ENCODE measurements at places on chromosomes 6 and 20.
A peak's percentile ranks its signal among the peaks of the same experiment; 100 is the strongest.

- DNase-seq = no peak
Measured at GRCh38 chr6:42745083-42745639, 742 bp downstream of the TBCC start.

- DNase-seq = no peak
Measured at GRCh38 chr20:16363506-16364319, 209.5 kb downstream of the KIF16B start.

DNA sequence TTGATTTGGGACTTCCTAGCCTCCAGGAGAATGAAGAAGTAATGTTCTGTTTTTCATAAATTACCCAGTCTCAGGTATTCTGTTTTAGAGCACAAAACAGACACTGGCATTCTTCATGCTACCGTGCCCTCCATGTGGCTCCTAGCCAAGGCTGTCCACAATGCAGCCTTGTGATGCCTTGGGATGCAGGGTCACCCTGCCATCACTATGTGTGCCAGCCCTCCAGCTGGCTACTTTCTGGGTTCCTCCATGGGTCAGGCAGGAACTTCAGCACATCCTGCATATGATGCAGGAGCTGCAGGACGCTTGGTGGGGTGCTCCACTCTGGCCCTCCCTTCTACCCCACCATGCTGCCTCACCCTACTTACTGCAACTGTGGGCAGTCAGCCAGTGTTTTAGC lies 38.0 kb upstream of the FAM50B start:
- no peak for DNase-seq

DNA sequence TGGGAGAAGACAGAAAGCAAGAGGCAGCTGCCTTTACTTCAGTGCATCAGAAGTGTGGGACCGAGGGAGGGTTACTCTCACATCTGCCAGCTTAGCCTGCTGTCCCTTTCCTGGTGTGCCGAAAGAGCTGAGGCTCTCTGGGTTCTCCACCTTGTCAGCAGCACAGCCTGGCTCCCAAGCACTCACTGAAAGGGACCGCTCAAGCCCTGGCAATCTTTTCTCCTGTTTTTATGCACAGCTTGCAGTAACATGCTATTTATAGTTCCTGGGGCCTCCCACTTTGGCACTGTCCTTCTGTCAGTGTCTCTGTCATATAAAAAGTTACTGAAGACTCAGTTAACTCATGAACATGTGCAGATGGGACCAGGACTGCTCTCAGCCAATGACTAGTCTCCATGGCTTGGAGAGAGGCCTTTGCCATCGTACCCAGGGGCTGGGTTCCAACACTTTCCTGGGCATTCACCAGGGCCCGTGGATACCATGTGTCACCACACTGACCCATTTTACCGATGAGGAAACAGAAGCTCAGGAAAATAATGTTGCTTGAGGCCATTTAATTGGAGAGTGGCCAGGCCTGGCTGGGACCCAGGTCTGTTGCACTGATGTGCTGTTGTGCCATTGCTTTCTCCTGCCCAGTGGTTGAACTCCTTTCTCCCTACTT lies 46.2 kb downstream of the PANK2 start:
- DNase-seq = no peak

- no peak for DNase-seq
Measured at GRCh38 chr6:50381099-50381415, 331.3 kb upstream of the DEFB112 start.

DNA sequence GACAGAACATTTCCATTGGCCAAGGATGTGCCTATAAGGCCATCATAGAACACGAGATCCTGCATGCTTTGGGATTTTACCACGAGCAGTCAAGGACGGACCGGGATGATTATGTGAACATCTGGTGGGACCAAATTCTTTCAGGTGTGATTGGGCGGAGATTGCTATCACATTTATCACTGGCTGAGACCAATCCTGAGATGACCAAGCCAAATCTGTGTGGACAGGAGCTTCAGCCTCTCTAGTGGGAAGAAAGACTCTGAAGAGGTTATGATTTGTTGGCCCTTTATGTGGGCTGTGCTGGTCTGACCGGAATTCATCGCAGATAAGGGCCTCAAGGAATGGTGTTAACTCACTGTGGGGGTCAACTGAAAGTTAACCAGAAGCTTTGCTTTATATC lies 26.4 kb downstream of the MEP1A start:
- no peak for DNase-seq

DNA sequence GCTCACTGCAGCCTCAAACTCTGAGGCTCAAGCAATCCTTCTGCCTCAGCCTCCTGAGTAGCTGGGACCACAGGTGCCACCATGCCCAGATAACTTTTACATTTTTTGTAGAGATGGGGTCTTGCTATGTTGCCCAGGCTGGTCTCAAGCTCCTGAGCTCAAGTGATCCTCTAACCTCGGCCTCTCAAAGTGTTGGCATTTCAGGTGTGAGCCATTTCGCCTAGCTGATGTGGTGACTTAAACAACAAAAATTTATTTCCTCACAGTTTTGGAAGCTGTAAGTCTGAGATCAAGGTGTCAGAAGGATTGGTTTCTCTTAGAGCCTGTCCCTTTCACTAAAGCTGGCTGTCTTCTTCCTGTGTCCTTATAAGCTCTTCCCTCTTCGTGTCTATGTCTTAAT lies 15.0 kb upstream of the JARID2 start:
- DNase-seq = no peak

- no peak for DNase-seq
Measured at GRCh38 chr6:100891079-100891478, 9.9 kb upstream of the ASCC3 start.

- no peak for DNase-seq
Measured at GRCh38 chr6:96099069-96099468, 83.3 kb downstream of the FUT9 start.

GRCh38 chr20:64146301-64146935 lies 17.8 kb upstream of the MYT1 start:
- DNase-seq = no peak

DNA sequence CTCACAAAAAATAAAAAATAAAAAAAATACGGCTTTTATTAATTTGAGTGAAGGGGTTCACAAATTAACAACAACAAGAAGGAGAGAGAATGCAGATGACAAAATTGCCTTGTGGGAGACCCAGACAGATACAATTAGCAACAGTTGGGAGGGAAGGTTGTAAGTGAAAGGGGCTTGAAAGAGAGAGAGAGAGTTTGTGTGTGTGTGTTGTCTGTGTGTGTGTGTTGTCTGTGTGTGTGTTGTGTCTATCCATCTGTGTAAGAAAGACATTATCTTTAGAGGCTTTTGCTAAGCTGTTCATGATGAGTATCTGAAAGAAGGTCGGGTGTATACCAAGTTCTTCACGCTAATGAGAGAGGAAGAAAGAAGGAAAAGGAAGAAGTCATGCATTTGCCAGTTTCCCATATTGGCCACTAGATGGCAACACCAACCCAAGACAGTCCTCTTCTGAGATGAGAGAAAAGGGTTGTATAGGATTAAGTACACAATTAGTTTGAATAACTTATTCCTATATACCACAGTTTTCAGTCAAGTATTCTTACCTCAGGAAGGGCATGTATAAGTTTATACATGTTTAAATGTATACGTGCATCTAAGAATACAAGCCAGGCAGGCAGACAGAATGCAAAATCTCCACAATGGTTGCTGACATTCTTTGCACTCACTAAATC lies 63.7 kb upstream of the CD2AP start:
- DNase-seq = peak; percentile 44

DNA sequence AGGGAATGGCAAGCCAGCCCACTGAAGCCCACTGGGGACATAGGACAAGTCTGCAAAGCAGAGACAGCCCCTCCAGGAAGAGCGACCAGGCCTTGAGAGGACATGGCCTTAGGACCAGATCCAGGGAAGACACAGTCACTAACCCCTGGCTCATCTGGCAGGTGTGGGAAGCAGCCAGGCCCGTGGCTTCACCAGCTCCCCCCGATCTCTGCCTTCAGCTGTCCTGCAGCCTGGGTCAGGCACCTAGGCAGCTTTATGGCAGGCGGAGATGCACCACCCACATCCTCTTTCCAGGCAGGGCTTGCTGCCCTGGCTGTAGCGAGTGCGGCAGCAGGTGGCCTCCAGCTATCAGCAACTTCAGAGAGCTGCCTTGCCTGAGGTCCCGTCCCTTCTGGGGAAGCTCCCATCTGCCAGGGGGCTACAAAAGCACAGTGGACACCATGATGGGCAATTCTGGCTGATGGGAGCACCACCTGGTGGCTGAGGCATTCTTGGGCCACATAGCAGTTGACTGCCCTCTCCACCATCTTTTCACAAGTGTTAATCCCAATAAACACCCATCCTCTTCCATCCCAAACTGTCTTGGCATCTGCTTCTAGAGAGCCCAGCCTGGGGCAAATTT lies 85.8 kb downstream of the DZANK1 start:
- no peak for DNase-seq

DNA sequence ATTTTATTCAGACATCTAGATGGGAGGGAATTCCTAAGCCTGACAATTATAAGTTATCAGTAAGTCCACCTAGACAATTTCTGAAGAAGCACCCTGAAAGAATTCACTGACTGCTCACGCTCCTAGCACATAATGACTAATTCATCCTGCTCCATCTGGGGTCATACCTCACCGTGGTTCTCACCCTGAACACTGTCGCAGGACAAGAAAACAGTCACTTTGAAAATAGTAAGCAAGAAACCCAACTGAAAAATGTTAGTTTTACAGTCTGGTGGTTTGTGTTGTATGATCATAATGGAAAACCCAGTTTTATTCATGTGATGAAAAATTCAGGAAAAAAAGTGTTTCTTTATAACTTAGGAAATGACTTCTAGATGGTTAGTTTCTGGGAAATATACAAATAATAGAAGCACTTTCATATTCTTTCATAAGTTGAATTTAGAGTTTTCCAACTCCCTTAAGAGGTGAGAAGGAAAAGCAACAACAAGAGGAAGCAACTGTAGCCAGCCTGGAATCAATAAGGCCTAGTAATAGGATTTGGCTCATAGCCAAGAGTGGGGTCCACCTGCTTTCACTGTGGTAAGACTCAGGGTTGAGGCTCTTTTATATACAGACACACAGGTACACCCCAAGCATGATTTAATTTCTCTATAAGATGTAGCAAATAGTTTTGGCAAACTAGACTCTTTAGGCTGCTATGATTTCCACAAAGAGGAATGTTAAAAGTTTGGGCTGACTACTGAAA lies 94.1 kb downstream of the HIVEP2 start:
- DNase-seq = peak; percentile 56

GRCh38 chr20:31474758-31475427 lies at the start of the genes DEFB124 and REM1:
Gene DEFB124, minus strand, starts transcription at chr20:31475127. Its CDS starts 2,114 bp downstream, at chr20:31473013.
Gene REM1, plus strand, starts transcription at chr20:31475288. Its CDS starts 1,158 bp downstream, at chr20:31476446.
- no peak for DNase-seq

GRCh38 chr20:56685879-56686278 lies 56.8 kb downstream of the TFAP2C start:
- no peak for DNase-seq

DNA sequence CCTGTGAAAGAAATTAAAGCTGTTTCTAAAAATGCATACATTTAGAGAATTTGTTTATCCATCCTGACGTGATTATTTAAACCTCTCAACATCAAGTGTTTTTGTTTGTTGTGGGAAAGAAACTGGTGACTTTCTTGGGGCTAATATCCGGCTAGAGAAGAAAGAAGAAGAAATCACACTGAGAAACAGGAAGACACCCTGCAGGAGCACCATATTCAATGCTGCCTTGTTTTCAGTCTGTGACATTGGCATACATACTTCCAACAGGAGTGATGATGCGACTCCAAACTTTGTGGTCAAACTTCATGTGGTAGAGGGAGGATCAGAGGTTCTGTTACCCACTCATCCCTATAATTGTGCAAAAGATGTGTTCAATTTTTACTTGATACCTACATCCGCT lies 997.6 kb upstream of the CITED2 start:
- DNase-seq = no peak

GRCh38 chr6:169738976-169739529 lies 12.3 kb downstream of the DYNLT2 start:
- DNase-seq = no peak

- no peak for DNase-seq
Measured at GRCh38 chr6:7421066-7421465, 31.5 kb downstream of the RIOK1 start.

DNA sequence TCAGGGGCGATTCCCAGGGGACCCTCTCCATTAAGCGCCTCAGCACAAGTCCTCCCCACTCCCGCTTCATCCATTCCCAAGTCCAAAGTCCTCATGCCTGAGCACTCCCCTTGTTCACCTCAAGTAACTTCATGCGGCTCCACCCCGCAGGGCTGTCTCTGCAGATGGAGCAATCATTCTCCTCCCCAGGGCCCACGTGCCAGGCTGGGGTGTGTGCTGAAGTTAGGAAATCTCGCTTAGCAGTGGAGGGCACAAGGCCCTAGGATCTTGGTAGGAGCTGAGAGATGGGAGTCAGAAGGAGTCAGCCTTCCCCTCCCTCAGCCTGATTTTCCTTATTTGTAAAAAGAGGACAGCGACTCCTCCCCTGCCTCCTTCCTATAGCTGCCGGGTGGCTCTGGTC lies 3.5 kb downstream of the TGM3 start:
- no peak for DNase-seq

DNA sequence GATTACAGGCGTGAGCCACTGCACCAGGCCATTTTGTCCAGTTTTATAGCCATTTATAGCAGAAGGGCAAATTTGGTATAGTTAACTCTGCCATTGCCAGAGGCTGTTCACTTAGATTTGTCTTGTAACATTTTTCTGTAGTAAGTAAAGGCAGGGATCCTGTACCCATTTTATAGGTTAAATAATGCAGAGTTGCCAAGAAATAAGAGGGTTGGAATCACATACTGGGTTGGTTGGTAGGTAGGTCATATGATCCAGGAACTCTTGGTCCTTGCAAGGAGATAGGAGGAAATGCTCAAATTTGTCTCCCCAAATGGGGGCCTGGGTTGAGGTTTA lies 68.1 kb downstream of the SHLD1 start:
- no peak for DNase-seq

- no peak for DNase-seq
Measured at GRCh38 chr6:149212892-149213801, 104.4 kb upstream of the TAB2 start.

GRCh38 chr6:140073456-140073855 lies 699.0 kb upstream of the CITED2 start:
- no peak for DNase-seq

GRCh38 chr6:104829183-104829958 lies 30.3 kb downstream of the HACE1 start:
- DNase-seq = no peak

- no peak for DNase-seq
Measured at GRCh38 chr6:162271922-162272321, 455.6 kb downstream of the PRKN start.

DNA sequence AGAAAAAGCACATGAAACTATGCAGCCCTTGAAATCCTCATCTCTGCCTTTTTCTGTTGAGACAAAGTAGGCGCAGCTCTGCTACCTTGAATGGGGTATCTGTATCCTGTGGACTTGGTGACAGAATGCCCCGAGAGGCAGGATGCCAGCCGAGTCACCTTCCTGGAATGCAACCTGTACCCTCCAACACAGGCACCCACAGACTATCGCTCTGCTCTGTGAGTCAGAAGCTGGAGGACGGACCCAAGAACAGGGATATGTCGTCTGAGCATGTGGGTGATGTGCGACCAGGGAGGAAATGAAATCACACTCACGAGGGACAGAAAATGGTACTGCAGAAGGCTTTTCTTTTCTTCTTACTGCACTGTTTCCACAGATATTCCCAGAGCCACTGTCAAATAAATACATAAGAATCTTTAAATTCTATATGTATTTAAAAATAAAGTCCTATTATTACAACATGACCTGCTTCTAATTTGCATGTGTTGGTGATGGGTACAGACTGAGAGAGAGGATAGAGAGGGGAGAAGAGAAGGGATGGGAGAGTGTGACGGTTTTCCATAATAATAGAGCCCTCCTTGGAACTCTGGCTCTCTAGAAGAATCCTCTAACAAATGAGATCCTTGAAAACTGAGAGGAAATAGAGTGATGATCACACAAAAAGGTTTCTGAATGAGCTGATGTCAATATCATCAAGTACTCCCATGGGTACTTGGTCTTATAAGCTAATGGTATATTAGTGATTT lies 308.1 kb downstream of the FOXC1 start:
- DNase-seq = no peak

- no peak for DNase-seq
Measured at GRCh38 chr6:79571030-79571367, 33.8 kb upstream of the LCA5 start.

Data from SHP77 (cell line).